Kidney epithelial cell (primary cell): ENCODE measurements at places on chromosomes 16 and 17. TPM values are rescaled to one million over a fixed set of nuclear protein-coding genes. Genes with fewer than 3 reads are reported as not detected.

The CRYM gene
- 0.96 and 2.0 TPM in 2 replicates for total RNA-seq

The GALR2 gene
- total RNA-seq, result 0.33 and 0.34 TPM in 2 replicates

The SLC47A1 gene
- total RNA-seq, result 1.0 and 3.9 TPM in 2 replicates

The CDH13 gene
- 32.8 and 39.3 TPM in 2 replicates for total RNA-seq

DNA sequence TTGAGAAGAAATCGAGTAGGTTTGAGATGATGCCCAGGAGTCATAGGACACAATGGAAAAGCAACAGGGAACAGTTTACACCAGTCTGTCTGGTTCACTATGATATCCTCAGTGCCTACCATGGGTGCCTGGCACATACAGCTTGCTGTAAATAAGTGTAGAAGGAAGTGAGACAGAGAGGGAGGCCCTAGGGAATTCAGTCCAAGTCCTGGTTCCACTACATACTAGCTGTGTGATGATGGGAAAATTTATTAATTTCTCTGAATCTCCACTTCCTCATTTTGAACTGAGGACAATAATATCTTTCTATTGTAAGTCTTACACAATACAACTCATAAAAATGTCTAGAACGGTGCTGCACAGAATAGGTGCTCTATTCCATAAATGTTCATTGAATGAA, 53.3 kb upstream of the LYRM9 start:
- DNase-seq, result no peak

- no peak for DNase-seq
Observed at GRCh38 chr16:79653373-79653891, 52.9 kb upstream of the MAF start.

GRCh38 chr17:45289301-45290268, 27.2 kb downstream of the MAP3K14 start:
- no peak for DNase-seq

DNA sequence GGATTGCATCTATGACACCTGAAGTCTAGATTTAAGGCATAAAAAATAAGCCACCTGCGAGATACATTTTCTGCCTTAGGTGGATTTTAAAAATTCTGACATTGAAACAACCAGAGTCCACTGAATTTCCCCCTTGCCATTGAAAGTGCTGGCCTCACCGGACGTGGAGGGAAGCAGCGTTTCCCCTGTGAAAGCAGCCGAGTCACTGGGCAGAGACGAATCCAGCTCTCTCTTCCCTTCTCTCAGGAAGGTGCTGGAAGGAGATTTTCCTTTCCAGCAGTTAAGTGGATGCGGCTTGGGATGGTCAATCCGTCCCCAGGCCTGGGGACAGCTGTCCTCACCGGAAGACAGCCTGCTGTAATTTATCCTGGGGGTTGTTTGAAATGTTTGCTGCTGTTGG, 270.9 kb upstream of the FOXF1 start:
- DNase-seq, result no peak

DNA sequence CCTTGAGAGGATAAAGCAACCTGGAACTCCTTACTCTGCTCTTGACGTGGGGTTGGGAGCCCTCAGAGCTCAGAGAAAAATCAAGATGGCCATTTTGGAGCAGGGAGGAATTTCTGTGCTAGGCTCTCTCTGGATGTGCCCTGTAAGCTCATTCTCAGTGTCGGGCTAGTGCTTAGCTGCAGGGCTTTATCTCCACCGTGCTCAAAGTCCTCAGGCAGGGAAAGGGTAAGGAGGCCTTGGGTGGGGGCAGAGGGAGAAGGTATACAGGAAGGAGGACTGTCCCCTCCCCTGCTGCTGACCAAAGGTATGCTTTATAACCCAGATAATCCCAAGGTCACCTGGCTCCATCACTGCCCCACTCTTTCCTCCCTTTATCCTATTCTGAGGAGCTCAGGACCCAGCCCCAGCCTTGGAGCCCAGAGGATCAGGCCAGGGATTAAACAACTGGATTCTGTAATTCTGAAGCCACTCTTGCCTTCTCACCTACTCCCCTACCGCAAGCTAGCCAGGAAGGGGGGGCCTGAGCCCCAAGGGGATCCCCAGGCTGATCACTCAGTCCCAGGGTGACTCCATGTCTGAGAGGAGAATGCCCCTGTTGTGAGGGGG, 1.1 kb downstream of the DHRS11 start:
- DNase-seq, result no peak

DNA sequence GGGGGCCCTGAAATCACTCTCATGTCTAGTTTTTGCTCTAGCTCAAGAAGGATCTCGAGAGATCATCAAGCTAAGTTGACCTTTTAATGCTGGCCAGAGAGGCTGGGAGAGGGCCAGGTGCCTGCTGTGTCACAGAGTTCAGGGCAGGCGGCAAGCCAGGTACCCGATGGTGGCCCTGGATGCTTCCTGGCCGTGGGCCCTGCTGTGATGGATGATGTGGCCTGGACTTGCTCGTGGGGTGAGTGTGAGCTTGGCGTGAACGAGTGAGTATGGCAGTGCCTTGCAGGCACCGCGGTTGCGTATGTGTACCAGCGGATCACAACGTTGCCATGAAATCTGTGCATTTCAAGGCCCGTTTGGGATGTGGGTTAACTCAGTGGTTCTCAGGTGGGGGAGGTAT, 7.4 kb downstream of the IRF8 start:
- DNase-seq, result no peak

The KRTAP9-1 gene
- total RNA-seq, result not detected in 2 replicates

DNA sequence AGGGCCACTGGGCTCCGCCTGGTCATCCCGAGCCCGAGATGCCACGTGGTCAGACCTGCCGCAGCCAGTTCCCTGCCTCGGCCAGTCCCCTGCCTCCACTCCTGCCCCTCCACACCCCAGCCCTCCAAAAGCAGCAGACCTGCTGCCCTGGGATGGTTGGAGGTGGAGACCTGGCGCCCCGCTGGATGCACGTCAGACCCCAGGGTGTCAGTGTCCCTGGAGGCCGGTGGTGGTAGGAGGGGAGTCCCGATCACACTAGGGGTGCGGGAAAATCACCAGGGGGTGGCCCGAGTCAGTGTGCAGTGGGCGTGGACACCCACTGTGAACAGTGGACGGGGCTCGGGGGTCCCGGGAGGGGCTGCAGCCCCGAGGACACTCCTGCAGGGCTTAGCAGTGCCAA, 26.9 kb downstream of the TPSG1 start:
- DNase-seq, result no peak

- no peak for DNase-seq
Observed at GRCh38 chr17:34825884-34826283, 135.4 kb downstream of the CCT6B start.

GRCh38 chr17:48441231-48441711, 11.3 kb upstream of the SKAP1 start:
- DNase-seq, result no peak

The OR3A2 gene
- total RNA-seq, result 1.0 and 3.3 TPM in 2 replicates

DNA sequence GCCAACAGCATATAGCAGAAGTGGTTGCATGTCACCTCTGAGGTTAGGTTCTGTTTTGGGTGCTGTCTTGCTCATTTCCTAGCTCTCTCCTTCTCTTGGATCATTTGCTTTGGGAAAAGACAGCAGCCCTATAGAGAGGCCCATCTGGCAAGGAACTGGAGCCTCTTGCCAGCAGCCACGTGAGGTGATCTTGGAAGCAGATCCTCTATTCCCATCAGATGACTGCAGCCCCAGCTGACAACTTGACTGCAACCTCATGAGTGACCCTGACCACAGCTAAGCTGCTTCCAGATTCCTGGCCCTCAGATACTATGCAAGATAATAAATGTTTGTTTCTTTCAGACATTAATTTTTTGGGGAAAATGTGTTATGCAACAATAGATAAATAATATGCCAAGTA, 213.3 kb upstream of the HS3ST4 start:
- DNase-seq, result no peak

DNA sequence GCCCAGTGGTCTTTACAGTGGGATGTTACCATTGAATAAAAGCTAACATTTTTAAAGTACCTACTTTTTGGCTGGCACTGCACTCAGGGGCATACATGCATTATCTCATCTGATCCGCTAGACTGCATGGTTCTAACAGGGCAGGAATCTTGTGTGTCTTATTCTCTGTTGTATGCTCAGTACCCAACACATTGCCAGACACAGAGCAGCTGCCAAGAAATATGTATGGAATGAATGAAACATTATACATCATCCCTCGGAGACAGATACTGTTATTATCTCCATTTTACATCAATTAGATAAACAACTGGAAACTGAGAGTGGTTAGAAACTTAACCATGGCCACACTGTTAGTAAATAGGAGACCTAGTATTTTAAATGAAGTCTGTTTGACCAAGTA, 74.1 kb upstream of the CDH11 start:
- DNase-seq, result no peak

GRCh38 chr17:8162233-8162996, at the start of gene VAMP2:
TSS of gene VAMP2 (minus strand) at chr17:8162948. CDS start at chr17:8162879, 69 bp downstream.
- DNase-seq, result no peak

- DNase-seq, result no peak
Observed at GRCh38 chr17:42683407-42684034, 1.2 kb downstream of the CNTNAP1 start.

DNA sequence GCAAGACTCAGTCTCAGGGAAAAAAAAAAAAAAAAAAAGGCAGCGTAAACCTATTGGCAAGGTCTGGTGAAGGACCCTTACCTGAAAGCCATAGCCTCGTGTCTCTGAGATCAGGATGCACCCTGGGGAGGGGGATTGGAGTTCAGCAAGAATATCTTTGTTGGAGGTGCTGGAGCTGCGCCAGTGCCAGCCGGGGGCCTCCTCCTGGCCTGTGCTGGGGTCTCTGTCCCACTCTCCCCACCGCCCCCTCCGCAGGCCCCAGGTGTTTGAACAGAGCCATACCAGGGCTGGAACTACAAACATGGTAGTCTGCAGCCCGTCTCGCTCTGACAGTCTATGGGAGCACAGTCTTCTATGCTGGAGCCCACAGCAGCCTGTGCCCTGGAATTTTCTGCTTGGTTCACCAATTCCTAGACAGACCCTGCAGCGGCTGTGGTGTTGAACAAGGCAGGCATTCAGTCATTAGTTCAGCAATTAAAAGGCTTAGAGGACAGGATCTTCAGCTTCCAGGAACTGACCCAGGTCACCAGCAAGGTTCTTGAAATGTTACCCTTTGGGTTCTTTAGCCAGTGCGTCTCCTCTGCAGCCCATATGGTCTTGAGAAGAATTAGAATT, 42.2 kb upstream of the KIFC3 start:
- no peak for DNase-seq

The SNRNP25 gene
- 12.7 and 25.4 TPM in 2 replicates for total RNA-seq

DNA sequence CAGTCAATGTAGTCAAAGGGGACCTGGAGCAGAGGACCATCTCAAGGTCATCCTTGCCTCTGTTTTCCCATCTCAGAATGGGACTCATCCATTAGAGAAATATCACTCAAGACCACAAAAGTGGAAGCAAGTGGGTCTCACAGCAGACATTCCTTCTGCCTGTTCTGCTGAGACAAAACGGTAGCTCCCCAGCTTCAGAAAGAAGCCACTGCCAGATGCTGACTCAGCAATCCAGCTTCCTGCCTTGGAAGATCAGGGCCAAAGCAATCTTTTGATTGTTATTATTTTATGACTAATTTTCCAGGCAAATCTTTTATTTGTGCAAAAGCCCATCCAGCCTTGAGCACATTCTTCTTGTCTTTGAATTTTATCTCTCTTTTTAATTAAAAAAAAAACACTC, 86.8 kb downstream of the CCT6B start:
- no peak for DNase-seq

GRCh38 chr16:86062271-86062965, 163.5 kb downstream of the IRF8 start:
- no peak for DNase-seq

- DNase-seq, result no peak
Observed at GRCh38 chr16:50369133-50369804, 481 bp upstream of the BRD7 start.

DNA sequence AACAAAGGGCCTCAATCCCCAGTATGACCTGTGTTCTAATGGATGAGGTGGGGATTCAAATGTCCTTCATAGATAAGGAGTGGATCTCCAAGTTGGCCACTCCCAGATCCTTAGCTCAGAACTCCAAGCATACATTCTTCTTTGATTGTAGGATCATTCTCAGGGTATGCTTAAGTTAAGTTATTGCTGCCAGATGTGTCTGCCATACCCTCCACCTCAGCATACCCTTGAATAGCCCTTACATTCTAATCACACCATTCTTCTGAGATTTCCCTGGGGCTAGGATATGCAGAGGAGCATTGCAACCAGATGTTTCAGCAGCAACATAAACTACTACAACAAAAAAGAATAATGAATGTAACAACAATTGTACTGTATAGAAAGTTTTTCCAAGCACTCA, 1.6 kb upstream of the KRTAP2-4 start:
- DNase-seq, result no peak

The CHST4 gene
- total RNA-seq, result not detected in 2 replicates

The CCDC92B gene
- total RNA-seq, result not detected in 2 replicates

- no peak for DNase-seq
Observed at GRCh38 chr17:73921306-73921705, 277.1 kb upstream of the SDK2 start.

- no peak for DNase-seq
Observed at GRCh38 chr16:2475413-2476344, 752 bp downstream of the TBC1D24 start.

DNA sequence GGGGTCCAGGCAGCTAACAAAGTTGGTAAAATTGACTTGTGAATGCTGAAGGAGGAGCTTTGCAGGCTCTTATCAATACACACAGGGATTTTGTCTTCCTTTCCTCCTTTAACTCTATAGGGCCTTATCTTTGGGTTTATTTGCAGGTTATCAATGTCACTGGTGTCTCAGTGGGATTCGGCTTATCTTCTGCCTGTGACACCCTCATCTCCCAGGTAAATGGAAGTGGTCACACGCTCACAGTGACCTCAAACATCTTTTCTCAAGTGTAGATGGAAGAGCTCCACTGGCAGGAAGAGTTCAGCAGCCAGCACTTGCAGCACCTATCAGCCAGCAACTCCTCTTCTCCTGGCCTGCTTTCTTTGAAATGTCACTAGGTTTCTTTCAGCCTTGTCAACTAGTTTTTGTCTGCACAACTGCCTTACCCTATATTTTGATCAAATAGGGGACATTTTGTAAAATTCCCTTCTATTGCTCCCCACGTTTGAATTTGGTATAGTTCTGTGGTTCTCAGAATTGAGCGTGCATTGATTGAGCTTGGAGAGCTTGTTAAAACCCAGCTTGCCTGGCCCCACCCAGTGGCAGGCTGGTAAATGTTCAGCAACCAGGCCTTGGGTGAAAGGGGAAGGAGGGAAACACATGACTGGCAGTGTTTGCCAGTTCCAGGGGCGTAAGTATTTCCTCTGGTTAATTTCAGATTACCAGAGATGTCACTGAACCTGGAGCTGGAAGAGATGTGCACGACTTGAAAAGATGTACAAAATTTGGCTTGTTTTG, 12.8 kb downstream of the SLC47A1 start:
- DNase-seq, result no peak
